ENCODE measurements at places on chromosomes 11 and 22.

GRCh38 chr11:64998690-64999431 is 2.1 kb upstream of the BATF2 start:
- DNase-seq, result no peak

DNA sequence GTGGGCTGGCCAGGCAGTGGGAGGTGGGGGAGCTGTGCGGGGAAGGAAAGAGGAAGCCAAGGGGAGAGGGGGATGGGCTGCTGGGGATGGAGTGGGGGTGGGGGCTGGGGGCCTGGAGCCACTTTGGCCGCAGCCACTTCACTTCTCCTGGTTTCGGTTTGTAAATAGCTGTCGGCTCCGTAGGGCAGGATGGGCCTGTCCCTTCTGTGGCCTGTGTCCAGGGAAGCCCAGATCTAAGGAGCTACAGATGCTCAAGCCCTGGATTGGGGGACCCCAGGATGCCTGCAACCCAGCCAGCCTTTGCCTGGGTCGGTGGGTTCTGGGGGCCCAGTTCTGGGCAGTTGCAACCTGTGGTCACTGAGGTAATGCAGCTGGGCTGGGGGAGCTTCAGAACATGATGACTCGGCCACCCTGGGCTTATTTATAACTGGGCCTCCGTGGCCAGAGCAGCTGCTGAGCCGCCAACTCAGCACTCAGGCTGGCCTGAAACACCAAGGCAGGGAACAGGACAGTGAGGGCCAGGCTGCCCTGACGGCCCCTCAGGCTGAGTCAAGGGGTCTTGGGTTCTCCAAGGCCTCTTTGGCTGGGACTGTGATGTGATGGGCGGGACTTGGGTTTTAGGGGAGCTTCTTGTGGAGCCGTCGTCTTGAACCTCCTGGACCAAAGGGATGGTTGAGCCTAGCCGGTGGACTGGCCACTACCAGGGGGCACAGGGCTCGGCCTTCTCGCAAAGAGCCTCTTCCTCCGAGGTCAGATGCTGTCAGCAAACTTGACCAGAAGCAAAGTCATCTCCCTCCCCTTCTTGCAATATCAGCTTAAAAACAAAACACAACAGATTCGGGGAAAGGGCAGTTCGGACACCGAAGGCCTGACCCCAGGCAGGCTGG is 15.0 kb upstream of the SLC39A13 start:
- DNase-seq, result no peak

GRCh38 chr22:39183991-39184585 is 31.6 kb upstream of the CBX7 start:
- peak; percentile 33 for DNase-seq

DNA sequence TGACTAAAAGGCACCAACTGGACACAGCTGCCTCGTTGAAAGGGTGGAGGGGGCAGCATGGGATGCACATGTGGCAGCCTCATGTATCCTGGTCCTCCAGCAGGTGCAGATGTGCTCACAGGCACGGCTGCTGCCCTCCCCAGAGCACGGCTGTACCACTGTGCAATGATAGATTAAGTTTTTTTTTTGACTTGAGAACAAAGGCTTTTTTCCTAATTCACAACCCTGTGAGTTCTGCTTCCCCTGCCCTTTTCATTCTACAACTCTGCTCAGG is 11.4 kb downstream of the DKK3 start:
- DNase-seq, result no peak

- DNase-seq, result no peak
Observed at GRCh38 chr11:78993802-78994430, 419.3 kb upstream of the NARS2 start.

- no peak for DNase-seq
Observed at GRCh38 chr11:3916962-3917361, 61.5 kb downstream of the STIM1 start.

DNA sequence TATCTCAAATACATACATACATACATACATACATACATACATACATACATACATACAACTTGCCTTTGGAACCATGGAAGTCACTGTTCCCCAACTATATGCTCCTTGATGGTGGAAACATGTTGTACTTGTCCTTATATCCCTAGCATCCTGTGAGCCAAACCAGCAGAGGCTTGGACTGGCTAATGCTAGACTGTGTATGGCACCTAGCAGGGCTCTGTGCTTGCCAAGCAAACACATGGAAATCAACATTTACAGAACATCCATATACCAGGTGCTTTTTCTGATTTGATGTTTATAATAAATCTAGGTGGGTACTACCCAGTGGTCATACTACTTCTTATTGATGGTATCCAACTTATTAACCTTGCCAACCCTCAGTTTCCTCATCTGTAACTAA is 86.1 kb downstream of the ABTB2 start:
- no peak for DNase-seq

DNA sequence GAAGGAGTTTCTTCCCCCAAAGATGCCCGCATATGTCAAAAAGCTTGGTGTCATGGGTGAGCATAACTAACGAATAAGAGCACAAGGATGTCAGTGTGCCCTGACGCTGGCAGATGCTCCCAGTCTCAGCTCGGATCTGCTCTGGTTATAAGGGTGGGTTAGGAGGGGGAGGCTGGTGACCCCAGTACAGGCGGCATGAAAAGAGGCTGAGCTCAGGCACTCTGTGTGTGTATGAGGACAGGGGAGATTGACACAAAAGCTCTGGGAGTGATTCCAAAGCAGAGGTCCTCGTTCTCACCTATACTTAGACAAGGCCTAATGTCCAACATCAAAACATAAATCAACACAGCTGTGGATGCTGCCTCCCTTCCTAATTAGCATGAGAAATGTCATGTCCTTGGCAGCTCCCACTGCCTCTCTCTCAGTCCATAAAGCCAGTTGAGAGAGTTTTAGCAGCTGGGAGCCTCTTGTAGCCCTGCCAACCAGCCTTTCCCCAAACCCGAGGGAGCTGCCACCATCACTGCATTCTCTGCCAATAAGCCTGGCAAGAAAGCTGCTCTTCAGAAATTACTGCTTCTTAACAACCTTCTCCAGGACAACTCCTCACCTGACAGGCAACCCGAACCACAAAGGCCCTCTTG is 59.8 kb downstream of the SC5D start:
- DNase-seq, result no peak

GRCh38 chr11:101453682-101454081 is 130.1 kb downstream of the TRPC6 start:
- DNase-seq, result no peak

DNA sequence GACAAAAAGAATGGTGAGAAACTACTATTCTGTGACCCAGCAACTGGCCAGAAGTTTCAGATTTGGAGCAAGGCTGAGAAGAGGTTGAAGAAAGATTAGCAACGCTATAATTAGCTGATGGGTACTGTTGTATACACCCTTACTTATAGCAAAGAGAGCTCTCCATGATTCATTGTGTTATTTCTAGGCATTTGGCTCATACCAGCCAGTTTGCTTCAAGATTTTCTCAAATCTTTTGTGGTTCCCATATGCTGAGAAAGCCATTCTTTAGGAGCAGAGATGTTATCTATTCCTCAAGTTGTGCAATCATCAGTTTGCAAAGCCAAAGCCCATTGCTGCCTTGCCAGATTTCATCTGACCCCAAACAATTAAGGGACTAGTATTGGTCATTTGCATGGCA is 179.4 kb downstream of the ETS1 start:
- no peak for DNase-seq

GRCh38 chr11:10771457-10771856 is 20.4 kb downstream of the CTR9 start:
- no peak for DNase-seq

DNA sequence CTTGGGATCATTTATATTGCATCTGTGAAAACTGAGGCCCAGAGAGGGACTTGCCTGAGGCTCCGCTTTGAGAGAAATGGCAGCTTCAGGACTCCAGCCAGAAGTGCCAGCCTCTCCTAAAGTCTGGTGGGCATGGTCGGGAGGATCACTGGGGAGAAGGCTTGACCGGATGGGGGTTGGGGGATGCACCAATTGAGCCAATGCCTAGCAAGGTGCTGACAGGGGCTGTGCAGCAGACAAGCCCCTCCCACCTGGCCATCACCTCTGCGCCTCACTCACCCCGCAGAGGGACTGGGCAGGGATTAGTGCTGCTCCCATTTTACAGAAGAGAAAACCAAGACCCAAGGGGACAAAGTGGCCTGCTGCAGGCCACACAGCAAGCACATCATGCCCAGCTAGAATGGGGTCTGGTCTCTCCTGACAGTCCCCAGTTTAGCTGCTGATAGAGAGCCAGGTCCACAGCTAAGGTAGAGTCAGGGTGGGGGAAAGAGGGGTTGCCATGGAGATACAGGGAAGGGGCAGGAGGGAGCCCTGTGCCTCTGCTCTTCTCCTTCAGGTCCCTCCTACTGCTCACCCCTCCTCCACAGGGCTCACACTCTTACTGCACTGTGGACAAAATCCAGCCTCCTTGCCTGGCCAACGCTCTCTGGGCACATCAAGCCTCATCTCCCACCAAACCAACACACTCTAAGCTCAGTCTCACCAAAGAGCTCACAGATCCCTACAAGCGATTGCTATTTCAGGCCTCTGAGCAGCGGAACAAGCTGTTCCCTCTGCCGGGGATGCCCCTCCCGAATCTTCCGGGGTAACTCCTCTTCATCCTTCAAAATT is 29.5 kb downstream of the TEF start:
- no peak for DNase-seq

DNA sequence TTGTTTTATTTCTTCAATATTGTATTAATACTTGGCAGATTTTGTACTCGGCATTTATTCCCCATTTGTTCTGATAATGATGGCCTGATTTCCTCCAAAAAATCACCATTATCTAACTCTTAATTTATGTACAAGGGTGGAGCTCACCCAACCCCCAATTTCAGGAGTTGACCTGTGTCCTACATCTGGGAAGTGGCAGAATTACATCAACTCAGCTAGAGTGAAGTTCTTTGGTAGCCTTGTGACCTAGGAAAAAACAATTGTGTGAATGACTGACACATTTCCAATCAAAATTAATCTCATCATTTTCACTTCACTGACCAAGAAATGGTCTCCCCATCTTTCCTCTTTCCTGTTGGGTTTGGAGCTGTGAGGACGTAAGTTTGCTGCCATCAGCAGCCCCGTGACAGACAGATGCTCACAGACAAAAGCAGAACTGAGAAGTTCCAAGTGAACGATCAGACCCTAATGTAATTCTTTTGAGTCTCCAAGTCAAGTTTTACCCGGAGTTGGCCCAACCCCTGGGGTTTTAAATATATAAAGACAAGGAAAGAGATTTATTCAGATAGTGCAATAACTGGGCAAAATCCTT is 16.6 kb upstream of the MS4A6E start:
- DNase-seq, result no peak

DNA sequence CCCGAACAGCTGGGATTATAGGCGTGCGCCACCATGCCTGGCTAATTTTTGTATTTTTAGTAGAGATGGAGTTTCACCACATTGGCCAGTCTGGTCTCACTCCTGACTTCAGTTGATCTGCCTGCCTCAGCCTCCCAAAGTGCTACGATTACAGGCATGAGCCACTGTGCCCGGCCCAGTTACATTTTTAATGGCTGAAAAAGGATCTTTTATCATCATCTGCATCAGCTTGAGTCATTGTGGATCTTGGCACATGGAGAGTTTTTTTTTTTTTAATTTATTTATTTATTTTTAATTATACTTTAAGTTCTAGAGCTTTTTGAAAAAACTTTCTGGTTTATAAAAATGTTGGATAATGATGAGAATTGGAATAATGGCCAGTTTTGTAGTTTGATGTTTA is 8.6 kb downstream of the IGHMBP2 start:
- no peak for DNase-seq

GRCh38 chr11:32659672-32660071 is 76.0 kb downstream of the EIF3M start:
- no peak for DNase-seq

DNA sequence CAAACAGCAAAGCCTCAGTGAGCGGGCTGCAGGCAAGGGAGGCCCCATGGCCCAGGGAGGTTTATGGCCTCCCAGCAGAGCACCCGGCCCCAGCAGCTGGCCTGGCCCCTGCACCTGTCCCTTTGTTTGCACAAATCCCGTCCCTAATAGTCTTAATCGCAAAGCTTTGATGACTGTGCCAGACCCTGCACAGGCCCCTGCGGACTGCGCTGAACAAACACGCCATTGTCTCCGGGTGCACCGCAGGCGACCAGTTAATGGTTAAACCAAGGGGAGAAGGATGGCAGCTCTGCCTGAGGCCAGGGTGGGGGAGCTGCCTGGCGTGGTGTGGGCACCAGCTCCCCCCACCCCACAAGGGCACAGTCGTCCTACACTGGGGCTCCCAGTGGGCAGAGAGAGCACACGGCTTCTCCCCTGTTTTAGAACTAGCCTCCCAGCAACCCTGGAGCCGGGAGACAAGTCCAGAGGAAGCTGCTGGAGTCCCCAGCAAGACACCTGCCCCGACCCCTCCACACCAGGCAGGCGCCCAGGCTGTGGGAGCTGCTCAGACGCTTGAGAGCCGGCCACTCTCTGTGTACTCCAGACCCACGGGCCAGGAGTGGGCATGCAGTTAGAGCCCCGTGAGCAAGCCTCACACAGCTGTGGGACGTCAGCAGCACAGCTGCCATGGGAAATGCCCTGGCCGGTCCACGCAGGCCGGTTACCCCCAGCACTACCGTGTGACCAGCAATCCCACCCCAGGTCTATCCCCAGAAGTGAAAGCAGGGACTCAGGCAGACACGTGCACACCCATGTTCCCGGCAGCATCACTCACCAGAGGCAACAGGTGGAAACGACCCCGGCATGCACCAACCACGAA is 39.7 kb upstream of the TH start:
- peak; percentile 29 for DNase-seq

GRCh38 chr22:31540966-31541365 is 44.6 kb downstream of the SFI1 start:
- no peak for DNase-seq

- no peak for DNase-seq
Observed at GRCh38 chr11:57646799-57647303, 2.9 kb downstream of the YPEL4 start.

DNA sequence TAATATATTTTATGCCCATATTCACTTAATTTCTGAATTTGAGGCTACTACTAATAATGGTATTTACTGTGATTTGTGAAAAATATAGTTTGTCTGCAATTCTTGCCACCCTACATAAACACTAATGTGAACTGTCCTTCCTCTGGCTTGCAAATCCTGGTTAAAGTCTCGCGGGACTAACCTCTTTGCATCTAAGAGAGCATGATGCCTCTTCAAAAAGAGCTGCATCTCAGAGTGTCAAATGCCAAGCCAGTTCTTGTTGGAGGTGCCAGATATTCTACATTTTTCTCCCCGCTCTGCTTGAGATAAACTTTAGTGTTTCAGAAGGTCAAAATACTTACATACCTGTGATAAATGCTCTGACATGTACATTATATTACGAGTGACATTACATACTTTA is 2.1 kb downstream of the ARHGAP42 start:
- DNase-seq, result no peak

GRCh38 chr11:107567739-107568335 is 2.3 kb upstream of the ALKBH8 start:
- no peak for DNase-seq

GRCh38 chr11:57324154-57324885 is 432 bp downstream of the TNKS1BP1 start:
- peak; percentile 32 for DNase-seq

DNA sequence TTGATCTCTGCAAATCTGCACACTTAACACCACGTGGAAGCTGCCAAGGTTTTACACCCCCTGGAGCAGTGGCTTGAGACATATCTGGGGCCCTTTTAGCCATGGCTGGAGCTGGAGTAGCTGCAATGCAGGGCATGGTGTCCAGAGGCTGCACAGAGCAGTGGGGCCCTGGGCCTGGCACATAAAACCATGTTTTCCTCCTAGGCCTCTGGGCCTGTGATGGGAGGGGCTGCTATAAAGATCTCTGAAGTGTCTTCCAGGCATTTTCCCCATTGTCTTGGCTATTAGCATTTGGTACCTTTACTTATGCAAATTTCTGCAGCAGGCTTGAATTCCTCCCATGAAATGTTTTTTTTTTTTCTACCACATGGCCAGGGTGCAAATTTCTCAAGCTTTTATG is 33.2 kb downstream of the CALCA start:
- DNase-seq, result no peak
